ENCODE measurements at places on chromosomes 7 and 10.

- DNase-seq, result no peak
These were observed 549.2 kb upstream of the SEMA3D start for GRCh38 chr7:85736085-85736484.

DNA sequence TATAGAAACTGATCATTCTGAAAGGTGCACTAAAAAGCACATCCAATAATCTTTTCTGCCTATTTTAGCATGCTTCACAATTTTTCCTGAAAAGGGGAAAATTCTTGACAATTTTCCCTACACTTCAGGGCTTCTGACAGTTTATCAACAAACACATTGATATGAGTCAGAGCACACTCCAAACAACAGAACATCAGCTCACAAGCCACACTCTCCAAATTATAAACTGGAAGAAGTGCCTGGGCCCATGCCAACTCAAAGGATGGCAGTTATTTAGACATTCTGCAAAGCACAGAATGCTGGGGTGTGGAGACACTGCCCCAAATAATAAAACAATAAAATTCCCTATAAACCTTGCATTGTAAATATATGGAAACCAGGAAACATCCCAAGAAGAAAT lies 90.8 kb downstream of the ELAPOR2 start:
- no peak for DNase-seq

DNA sequence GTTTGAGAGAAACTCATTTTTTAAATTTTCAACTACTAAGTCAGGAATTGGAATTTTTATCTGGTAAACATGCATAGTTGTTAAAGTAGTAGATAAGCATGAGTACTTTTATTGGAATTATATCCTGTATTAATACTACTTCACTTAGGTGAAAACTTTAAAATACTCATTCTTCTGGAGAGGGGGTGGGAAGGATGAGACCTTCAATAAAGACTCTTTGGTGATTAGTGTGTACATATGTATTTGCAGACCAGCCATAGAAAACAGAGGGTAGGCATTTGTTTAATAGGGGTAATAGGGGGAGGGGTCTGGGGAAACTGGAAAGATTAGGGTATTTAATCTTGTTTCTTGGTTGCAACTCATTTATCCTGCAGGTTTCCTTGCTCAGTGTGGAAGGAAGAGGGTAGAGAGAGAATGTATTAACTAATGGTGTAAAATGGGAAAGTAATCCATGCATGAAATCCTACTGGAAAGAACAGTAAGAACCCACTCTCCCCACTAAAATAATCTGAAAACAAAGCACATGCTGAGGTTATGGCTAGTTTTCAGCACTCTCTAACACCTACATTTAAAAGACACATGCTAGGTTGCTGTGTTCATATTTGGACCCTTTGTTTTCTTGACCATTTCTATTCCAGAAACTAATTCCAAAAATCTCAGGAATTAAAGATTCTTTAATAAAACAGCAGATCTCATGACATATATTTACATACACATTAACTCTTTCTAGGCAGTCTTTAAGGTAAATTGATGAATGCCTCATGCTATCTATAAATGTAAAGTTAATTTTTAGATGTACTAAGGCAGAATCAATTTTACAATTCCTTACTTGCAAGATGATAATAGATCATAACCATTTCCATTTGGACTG lies 6.2 kb upstream of the IGF2BP3 start:
- DNase-seq, result no peak

- no peak for DNase-seq
These were observed 26.1 kb downstream of the MNX1 start for GRCh38 chr7:156984174-156984891.

DNA sequence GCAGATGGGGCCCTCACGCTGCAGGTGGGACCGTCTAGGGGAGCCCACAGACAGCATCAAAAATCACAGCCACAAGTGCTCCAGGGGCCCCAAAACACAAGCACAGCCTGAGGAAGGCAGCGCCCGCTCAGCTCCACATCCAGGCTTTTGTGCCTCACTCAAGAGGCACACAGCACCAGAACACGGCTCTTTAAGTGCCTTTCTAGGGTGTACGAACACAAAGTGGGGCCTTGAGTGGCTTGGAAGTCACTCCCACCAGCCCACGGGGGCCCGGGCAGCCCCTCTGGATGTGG lies 65.2 kb downstream of the DIP2C start:
- DNase-seq, result no peak

DNA sequence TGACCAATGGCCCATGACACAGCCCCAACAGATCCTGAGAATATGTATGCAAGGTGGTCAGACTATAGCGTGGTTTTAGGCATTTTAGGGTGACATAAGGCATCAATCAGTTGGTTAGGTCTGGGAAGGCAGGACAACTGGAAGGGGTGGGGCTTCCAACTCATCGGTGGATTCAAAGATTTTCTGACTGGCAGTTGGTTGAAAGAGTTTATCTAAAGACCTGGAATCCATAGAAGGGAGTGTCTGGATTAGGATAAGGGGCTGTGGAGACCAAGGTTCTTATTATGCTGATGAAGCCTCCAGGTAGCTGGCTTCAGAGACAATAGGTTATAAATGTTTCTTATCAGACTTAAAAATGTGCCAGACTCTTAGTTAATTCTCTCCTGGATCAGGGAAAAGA lies 60.3 kb upstream of the CFAP46 start:
- DNase-seq, result no peak

- no peak for DNase-seq
These were observed 50.7 kb downstream of the GDI2 start for GRCh38 chr10:5762531-5762930.

- no peak for DNase-seq
These were observed 256.9 kb upstream of the TPK1 start for GRCh38 chr7:145092766-145093165.

GRCh38 chr10:89309156-89310055 lies 7.6 kb downstream of the IFIT2 start:
- no peak for DNase-seq

- DNase-seq, result no peak
These were observed 533.5 kb upstream of the COBL start for GRCh38 chr7:51850126-51850525.

GRCh38 chr10:123777881-123778280 lies 111.7 kb downstream of the GPR26 start:
- DNase-seq, result no peak

GRCh38 chr7:116929914-116930913 lies 23.1 kb upstream of the ST7 start:
- DNase-seq, result peak; percentile 79

DNA sequence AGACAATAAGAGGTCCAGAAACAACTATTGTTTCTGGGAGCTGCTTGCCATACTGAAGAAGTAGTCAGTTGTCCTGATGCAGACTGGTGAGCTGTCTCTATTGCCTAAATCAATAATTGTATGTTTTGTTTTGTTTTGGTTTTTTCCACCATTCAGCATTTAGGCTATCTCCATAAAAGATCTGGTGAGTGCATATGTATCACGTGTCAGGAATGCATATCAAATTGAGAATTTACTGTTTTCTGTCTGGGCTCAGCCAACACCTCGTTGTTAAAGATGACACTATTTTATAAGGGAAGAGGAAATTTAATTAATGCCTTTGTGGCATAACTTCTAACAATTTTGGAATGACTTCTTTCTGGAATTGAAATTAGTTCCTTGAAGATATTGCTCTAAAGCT lies 66.2 kb downstream of the SORCS1 start:
- DNase-seq, result no peak

- no peak for DNase-seq
These were observed 44.3 kb downstream of the NOD1 start for GRCh38 chr7:30434140-30434799.

- DNase-seq, result no peak
These were observed 2.9 kb downstream of the FOXL3 start for GRCh38 chr7:292826-293225.

GRCh38 chr10:69047111-69047832 lies 40.6 kb upstream of the SRGN start:
- no peak for DNase-seq

DNA sequence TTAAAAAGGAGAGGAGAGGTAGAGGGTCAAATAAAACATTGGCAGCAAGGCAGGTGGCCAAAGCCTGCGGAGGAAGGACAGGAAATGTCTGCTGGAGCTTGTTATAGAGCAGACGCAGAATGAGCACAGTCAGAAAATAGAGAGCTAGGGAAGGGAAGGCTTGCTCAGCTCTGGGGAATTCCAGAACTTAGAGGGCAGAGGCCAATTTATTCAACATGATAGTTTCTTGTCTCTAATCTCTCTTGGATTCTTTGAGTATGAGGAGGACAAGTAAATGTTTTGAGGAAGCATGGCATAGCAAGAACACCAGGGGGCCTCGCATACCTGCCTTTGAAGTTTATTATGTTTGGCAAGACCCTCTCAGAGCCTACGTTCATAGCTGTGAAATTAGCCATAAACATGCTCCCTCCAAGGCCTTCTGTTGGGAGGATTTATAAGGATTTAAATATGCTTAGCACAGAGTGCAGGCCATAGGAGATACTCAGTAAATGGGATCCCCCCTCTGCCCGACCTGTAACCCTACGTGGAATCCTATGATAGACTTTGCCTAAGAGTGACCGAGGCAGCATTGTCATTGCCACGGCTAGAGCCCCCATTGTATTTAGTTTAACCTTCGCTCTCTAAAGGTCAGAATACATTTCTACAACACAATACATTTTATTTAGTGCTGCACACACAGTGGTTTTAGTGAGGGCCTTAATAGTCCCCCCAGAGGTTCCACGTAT lies 293.9 kb downstream of the CCDC3 start:
- no peak for DNase-seq

DNA sequence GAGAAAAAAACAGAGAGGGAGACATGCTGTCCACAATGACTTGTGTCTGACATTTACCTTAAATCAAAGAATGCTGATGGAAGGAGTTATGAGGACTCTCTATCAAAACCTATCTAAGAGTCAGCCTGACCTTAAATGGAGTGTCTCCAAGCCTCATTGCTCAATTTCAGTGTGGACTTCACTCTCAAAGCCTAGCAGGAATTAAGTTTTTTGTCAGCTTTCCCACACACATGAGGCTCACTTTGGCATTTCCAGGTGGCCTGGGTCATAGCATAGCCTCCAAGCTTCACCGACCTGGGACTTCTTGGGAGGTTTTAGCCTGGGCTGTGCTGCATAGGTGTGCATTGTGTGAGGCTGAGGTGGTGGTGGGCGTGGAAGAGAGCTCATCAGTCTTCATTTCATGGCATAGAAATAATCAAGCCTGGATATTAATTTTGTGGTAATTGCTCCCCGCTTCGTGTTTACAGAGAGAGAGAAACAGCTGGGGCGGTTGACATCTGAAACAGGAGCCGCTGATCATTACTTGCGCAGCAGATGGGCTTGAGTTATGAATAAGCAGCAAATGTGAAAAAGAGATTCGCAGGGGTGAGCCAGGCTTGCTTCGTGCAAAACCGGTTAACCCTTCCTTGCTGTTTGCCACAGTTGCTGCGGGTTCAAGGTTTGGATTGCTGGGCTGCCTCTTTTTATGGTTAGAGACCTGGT lies 647.8 kb downstream of the INHBA start:
- DNase-seq, result no peak

DNA sequence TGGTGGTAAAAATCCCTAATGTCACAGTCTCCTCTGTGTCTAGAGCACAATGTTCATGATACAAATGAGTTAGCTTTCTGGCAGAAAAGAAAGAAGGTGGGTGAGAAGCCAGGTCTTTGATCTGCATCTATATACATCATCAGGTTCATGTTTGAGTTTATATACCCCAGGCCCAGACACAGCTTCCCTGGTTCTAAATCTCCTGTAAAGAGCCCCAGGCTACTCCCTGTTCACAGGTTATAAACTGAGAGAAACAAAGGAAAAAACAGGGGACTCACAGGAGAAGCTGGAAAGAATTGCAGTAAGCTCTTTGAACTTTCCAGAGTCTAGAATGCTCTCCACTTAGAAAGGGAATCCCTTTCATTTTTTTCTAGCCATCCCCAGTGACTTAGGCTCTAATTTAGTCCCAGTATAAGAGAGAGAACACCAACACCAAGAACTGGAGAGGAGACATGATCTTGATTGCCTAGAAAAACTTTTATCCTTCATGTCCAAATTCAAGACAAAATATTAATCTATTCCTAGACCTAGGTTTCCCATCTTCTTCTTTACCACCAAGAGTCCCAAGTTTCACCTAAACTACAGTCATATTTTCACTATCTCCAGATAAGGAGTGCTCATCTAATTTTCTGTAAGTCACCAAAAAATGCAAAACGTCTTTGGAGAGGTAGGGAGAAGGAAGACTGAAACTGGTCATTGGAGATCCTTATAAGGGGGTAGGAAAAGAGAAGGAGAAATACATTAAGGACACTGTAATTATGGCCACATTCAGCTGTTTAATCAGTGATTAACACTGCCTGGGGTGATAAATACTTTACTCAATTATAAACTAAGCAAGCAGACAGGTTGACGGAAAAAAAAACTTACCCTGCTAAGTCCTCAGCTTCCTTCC lies 469 bp downstream of the MSS51 start:
- DNase-seq, result no peak

- peak; percentile 70 for DNase-seq
These were observed 181.3 kb downstream of the SDK1 start for GRCh38 chr7:3482147-3482921.

DNA sequence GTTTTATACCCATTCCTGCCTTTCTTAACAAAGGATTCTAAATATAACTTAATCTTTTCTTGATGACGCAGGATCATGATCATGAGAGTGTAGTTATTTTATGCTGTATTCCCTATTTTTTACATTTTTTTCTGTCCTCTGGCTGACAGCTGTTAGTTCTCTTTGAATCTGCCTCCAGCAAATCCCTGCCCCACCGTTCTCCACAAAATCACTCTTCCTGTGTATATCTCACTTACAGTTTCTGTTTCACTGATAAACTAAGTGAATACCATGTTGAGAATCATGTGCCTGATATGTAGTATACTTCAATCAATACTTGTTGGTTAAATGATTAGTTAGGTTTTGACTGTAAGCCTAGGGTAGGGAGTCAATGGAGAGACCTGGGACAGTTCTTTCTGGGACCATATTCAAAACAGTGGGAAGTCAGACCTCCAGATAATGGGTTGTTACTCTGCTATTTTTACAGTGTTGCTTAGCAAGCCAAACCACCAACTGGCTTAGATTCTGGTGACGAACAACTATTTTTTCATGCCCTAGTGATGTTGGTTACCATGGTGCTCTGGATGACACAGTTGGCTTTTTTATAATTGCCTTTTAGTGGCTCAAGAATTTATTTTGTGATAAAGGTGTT lies 12.8 kb downstream of the CNNM1 start:
- no peak for DNase-seq

- DNase-seq, result no peak
These were observed 66.4 kb upstream of the FGFR2 start for GRCh38 chr10:121664671-121665070.

- DNase-seq, result no peak
These were observed 3.4 kb upstream of the PRKCQ start for GRCh38 chr10:6583447-6583846.

GRCh38 chr7:50371551-50372021 lies 67.1 kb downstream of the IKZF1 start:
- no peak for DNase-seq

- DNase-seq, result no peak
These were observed 195.3 kb upstream of the AHR start for GRCh38 chr7:17103170-17103569.

GRCh38 chr7:118059209-118059608 lies 124.8 kb upstream of the LSM8 start:
- no peak for DNase-seq

- DNase-seq, result no peak
These were observed 9.8 kb downstream of the UPP1 start for GRCh38 chr7:48098846-48099245.

- no peak for DNase-seq
These were observed 92.4 kb downstream of the CXCL12 start for GRCh38 chr10:44292390-44293002.
